ENCODE measurements at places on chromosomes 7 and 10. TPM values are rescaled to one million over a fixed set of nuclear protein-coding genes. Genes with fewer than 3 reads are reported as not detected.

DNA sequence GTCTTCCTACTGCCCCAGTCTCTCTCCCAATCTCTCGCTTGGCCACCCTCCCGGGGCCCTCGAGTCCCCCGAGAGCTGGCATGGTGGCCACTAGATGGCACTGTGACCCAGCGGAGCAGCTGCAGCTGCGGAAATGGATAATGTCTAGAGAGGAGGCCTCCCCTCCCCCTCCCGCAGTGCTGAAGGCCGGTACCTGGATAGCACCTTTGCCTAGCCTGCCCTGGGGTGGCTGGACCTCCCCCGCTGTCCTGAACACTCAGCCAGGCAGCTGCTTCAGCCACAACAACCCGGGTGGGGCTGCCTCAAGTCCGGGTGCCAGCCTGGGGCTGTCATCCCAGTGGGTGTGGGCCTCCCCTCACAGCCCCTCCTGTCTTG is 65.2 kb downstream of the GOLGA7B start:
- H3K4me3 ChIP-seq = no peak overlapping the region
- no peak overlapping the region for H3K27ac ChIP-seq
- H3K36me3 ChIP-seq = no peaks in the 10 kb centered on the region

DNA sequence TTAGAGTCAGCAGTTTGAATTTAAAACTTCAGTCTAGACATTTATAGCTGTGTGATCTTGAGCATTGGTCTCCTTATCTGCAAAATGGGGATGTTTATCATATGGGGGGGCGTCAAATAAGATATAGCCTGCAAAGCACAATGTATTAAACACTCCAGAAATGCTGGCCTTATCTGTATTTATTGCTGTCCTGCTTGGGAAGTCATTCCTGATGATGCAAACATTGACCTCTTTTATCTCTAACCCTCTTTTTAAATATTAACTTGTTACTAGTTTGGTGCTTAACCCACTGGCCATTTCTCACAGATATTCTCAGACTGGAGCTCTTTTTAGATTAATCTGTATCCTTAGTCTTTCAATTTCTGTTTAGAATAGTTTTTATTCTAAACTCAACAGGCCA is 13.2 kb downstream of the MRPS33 start:
- no peak overlapping the region for H3K27ac ChIP-seq
- H3K4me3 ChIP-seq = no peak overlapping the region
- DNase-seq = no peak
- H3K27me3 ChIP-seq = no peaks in the 10 kb centered on the region
- H3K4me1 ChIP-seq = no peaks in the 10 kb centered on the region

- no peak overlapping the region for H3K27ac ChIP-seq
- no peaks in the 10 kb centered on the region for H3K4me1 ChIP-seq
- H3K27me3 ChIP-seq = no peaks in the 10 kb centered on the region
- no peaks in the 10 kb centered on the region for H3K36me3 ChIP-seq
- DNase-seq = no peak
Observed at GRCh38 chr7:47540387-47541350, 41.2 kb downstream of the TNS3 start.

DNA sequence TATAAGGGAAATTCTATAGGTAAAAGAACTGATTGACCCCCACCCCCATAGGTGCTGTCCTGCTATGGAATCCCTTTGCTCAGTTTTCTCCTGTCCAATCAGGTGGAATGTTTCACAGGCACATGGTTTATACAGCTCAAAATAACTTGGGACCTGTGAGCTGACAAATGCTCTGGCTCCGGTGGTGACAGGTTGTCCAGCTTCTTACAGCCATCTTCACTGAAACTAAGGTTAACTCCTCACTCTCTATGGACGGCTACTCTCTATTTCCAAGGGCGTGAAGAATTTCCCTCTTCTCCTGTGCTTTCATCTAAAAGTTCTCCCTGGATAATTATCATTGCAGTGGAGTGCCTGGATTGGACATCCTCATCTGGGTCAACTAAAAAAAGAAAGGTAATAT is at the start of gene MYPN:
Gene MYPN (plus strand): TSS at position 158 of the 400 bp plus-strand sequence. CDS start 11,951 bp downstream, outside the sequence.
- no peak within 1 kb of the TSS for H3K4me3 ChIP-seq
- H3K27me3 ChIP-seq = no peaks in the 10 kb centered on the region
- H3K36me3 ChIP-seq = no peaks in the 10 kb centered on the region
- no peaks in the 10 kb centered on the region for H3K4me1 ChIP-seq

Gene CYP3A7
- total RNA-seq = not detected
